ENCODE measurements at places on chromosomes 2 and 18.

GRCh38 chr2:133802409-133803039, 234.3 kb upstream of the NCKAP5 start:
- DNase-seq, result no peak

DNA sequence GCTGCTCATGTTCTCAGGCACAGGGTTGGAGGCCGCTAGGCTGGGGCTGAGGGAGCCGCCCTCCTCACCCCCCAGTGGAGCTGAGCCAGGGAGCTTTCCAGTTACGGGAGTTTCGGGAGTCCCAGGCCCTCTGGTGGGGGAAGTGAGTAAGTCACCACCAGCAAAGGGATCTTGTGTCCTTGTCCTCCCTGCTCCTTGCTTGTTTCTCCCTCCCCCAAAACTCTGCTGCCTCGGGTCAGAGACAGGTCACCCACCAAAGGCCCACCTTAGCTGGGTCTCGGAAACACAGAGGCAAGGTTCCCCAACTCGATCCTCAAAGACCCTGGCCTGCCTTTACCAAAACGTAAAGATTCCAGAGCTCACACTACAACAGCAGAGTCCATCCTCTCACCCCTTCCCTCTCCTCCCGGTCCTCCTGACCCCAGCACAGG, 60.5 kb upstream of the POMC start:
- DNase-seq, result peak; percentile 92

DNA sequence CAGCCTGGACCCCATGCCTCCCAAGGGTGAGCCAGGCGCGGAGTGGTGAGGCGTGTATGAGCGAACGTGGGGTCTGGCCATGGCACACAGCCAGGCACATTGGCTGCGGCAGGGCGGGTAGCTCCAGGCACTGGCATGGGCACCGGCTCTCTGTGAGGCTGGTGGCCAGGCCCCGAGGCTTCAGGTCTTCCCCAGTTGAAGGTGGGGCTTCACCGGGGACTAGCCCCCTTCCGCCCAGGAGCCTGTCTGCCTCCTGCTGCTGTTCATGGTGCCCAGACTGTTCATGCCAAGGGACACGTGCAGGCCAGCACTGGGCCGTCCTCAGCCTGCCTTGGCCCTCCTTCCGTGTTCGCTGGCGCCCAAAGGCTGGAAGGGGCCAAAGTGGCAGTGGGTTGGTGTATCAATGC, 26.8 kb downstream of the DDX1 start:
- no peak for DNase-seq

- DNase-seq, result peak; percentile 48
Measured at GRCh38 chr2:120934574-120935338, 199.1 kb downstream of the GLI2 start.

- DNase-seq, result no peak
Measured at GRCh38 chr2:20171445-20171977, 53.4 kb downstream of the SDC1 start.

GRCh38 chr2:71878626-71879508, 268.8 kb downstream of the CYP26B1 start:
- DNase-seq, result no peak

- peak; percentile 15 for DNase-seq
Measured at GRCh38 chr2:102977426-102978090, 215.7 kb downstream of the TMEM182 start.

GRCh38 chr2:16059393-16060016, 119.2 kb downstream of the MYCN start:
- no peak for DNase-seq

Measured in A673 (cell line).